ENCODE measurements at places on chromosomes 2 and 18. TPM values are rescaled to one million over a fixed set of nuclear protein-coding genes. Genes with fewer than 3 reads are reported as not detected.

The KIAA2012 gene
- total RNA-seq = not detected

The NGEF gene
- total RNA-seq = 3.0 TPM

The CNOT9 gene
- total RNA-seq = 39.6 TPM

The ATP8B1 gene
- 10.9 TPM for total RNA-seq

The AGXT gene
- total RNA-seq = not detected

The RTP5 gene
- total RNA-seq = not detected

The PPP1CB gene
- 131 TPM for total RNA-seq

The NFE2L2 gene
- 57.9 TPM for total RNA-seq

The C2orf80 gene
- total RNA-seq = not detected

The NOSTRIN gene
- not detected for total RNA-seq

The ABHD1 gene
- total RNA-seq = not detected

The ALK gene
- total RNA-seq = not detected

The OR6B2 gene
- not detected for total RNA-seq

The SLC11A1 gene
- 0.13 TPM for total RNA-seq

The CBLN2 gene
- not detected for total RNA-seq

The CNGA3 gene
- not detected for total RNA-seq

The MEP1B gene
- total RNA-seq = not detected

The NT5C1B gene
- total RNA-seq = not detected

The MREG gene
- total RNA-seq = 0.32 TPM

The SLC5A7 gene
- not detected for total RNA-seq

The VIT gene
- 0.39 TPM for total RNA-seq

The SFTPB gene
- total RNA-seq = 1.9 TPM

The MC5R gene
- not detected for total RNA-seq

The NEU2 gene
- total RNA-seq = not detected

The EGR4 gene
- total RNA-seq = not detected

The PIGN gene
- total RNA-seq = 14.2 TPM

The TEX44 gene
- total RNA-seq = not detected

The NFU1 gene
- 31.5 TPM for total RNA-seq

The LDLRAD4 gene
- 0.52 TPM for total RNA-seq

The DLX1 gene
- not detected for total RNA-seq

The NDUFS1 gene
- total RNA-seq = 89.9 TPM

The CROCC2 gene
- not detected for total RNA-seq

The FARSB gene
- 19.8 TPM for total RNA-seq

The GALNT13 gene
- 0.78 TPM for total RNA-seq

The DSG4 gene
- not detected for total RNA-seq

The ALPI gene
- not detected for total RNA-seq

The CD207 gene
- total RNA-seq = not detected

The PRSS56 gene
- total RNA-seq = not detected

The C1QL2 gene
- total RNA-seq = not detected

The IMP4 gene
- 59.9 TPM for total RNA-seq

The NEURL3 gene
- not detected for total RNA-seq

The TRIM54 gene
- total RNA-seq = 0.24 TPM

The ITPRID2 gene
- total RNA-seq = 111 TPM

The SP100 gene
- 48.7 TPM for total RNA-seq

The NPHP1 gene
- total RNA-seq = 2.8 TPM

The IL1RL1 gene
- total RNA-seq = 108 TPM

The SAG gene
- not detected for total RNA-seq

The TANK gene
- total RNA-seq = 44.7 TPM

The ZAP70 gene
- not detected for total RNA-seq

The IL36A gene
- not detected for total RNA-seq

The SMARCAL1 gene
- total RNA-seq = 22.0 TPM

The ASPRV1 gene
- 0.26 TPM for total RNA-seq

The LINC00305 gene
- total RNA-seq = not detected

The ZC3H6 gene
- total RNA-seq = 6.8 TPM
